ENCODE measurements at places on chromosomes 2 and 18. TPM values are rescaled to one million over a fixed set of nuclear protein-coding genes. Genes with fewer than 3 reads are reported as not detected.

GRCh38 chr2:229996320-229996719 lies 72.4 kb downstream of the SLC16A14 start:
- H3K27me3 ChIP-seq, result peaks cover 4% of the 10 kb centered on the region
- H3K4me1 ChIP-seq, result peaks cover 4% of the 10 kb centered on the region
- DNase-seq, result no peak
- no peak overlapping the region for H3K4me3 ChIP-seq

- H3K36me3 ChIP-seq, result peaks cover 23% of the 10 kb centered on the region
- no peaks in the 10 kb centered on the region for H3K27me3 ChIP-seq
- peaks cover 35% of the 10 kb centered on the region for H3K4me1 ChIP-seq
- H3K4me3 ChIP-seq, result no peak overlapping the region
- no peak for DNase-seq
Observed at GRCh38 chr2:191013682-191013931, 364 bp downstream of the STAT1 start.

DNA sequence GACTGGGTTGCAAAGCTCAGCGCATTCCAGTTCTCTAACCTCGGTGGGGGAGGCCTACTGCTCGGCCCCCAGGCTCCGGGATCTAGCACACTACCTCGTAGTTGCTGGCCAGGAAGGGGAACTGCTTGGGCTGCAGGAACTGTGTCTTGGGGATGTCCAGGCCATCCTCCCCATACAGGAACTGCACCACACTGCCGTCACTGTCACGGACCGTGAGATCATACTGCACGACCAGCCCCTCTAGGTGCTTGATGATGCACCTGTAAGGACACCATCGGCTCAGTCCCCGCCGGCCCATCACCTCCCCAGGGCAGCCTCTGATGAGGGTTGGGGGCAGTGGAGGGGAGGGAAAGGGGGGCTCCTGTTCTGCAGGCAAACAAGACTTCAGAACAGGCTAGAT lies 61.6 kb downstream of the POLR1A start:
- no peak overlapping the region for H3K27ac ChIP-seq
- H3K27me3 ChIP-seq, result no peaks in the 10 kb centered on the region
- DNase-seq, result no peak
- no peak overlapping the region for H3K4me3 ChIP-seq
- H3K4me1 ChIP-seq, result peaks cover 36% of the 10 kb centered on the region

GRCh38 chr2:163934131-163934530 lies 198.3 kb upstream of the FIGN start:
- H3K36me3 ChIP-seq, result no peaks in the 10 kb centered on the region
- H3K27ac ChIP-seq, result no peak overlapping the region
- no peaks in the 10 kb centered on the region for H3K4me1 ChIP-seq
- DNase-seq, result no peak
- H3K27me3 ChIP-seq, result no peaks in the 10 kb centered on the region

UPP2 gene
- total RNA-seq, result not detected

CCL20 gene
- total RNA-seq, result 4.4 TPM

GRCh38 chr18:70386582-70386981 lies 97.7 kb downstream of the SOCS6 start:
- DNase-seq, result no peak
- no peak overlapping the region for H3K4me3 ChIP-seq
- H3K27me3 ChIP-seq, result peaks cover 3% of the 10 kb centered on the region
- no peaks in the 10 kb centered on the region for H3K4me1 ChIP-seq
- no peaks in the 10 kb centered on the region for H3K36me3 ChIP-seq
